ENCODE measurements at places on chromosomes 6 and 20. TPM values are rescaled to one million over a fixed set of nuclear protein-coding genes. Genes with fewer than 3 reads are reported as not detected.

The NCOA3 gene
- total RNA-seq, result 20.6 TPM

The FNDC1 gene
- not detected for total RNA-seq

The ZNF391 gene
- 3.4 TPM for total RNA-seq

The SLC17A2 gene
- not detected for total RNA-seq

The PPP1R16B gene
- not detected for total RNA-seq

The RNF39 gene
- not detected for total RNA-seq

The SLC22A2 gene
- total RNA-seq, result not detected

The PRDM13 gene
- total RNA-seq, result not detected

The HTR1E gene
- total RNA-seq, result not detected

The BPIFB1 gene
- not detected for total RNA-seq

The CTSZ gene
- total RNA-seq, result 119 TPM

The ADGRF5 gene
- total RNA-seq, result not detected

The OOEP gene
- not detected for total RNA-seq

The CEP43 gene
- 12.4 TPM for total RNA-seq

The TASP1 gene
- total RNA-seq, result 6.6 TPM

The IMPG1 gene
- not detected for total RNA-seq

The MAN1A1 gene
- total RNA-seq, result 41.6 TPM

The RALGAPA2 gene
- total RNA-seq, result 2.0 TPM

The PLA2G7 gene
- total RNA-seq, result not detected

The RIN2 gene
- 35.7 TPM for total RNA-seq

The PACRG gene
- not detected for total RNA-seq

The FLRT3 gene
- total RNA-seq, result 4.1 TPM

The APCDD1L gene
- 36.9 TPM for total RNA-seq

The PGC gene
- total RNA-seq, result not detected

The SUPT3H gene
- 4.6 TPM for total RNA-seq

The OPRM1 gene
- not detected for total RNA-seq

The SRMS gene
- not detected for total RNA-seq

The DST gene
- total RNA-seq, result 127 TPM

The NKAIN4 gene
- total RNA-seq, result not detected

The PAX1 gene
- total RNA-seq, result not detected

The KHDRBS2 gene
- total RNA-seq, result not detected

All from myometrial cell (primary cell).